ENCODE measurements at places on chromosomes 3 and 15. TPM values are rescaled to one million over a fixed set of nuclear protein-coding genes. Genes with fewer than 3 reads are reported as not detected.

The GRK7 gene
- not detected for total RNA-seq

The EAF2 gene
- total RNA-seq: 7.2 TPM

The SLC35G2 gene
- 19.5 TPM for total RNA-seq

The HTR3E gene
- not detected for total RNA-seq

The GOLGA8J gene
- not detected for total RNA-seq

The GPR149 gene
- total RNA-seq: not detected

- DNase-seq: no peak
Observed at GRCh38 chr3:120454076-120454689, 3.4 kb upstream of the FSTL1 start.

DNA sequence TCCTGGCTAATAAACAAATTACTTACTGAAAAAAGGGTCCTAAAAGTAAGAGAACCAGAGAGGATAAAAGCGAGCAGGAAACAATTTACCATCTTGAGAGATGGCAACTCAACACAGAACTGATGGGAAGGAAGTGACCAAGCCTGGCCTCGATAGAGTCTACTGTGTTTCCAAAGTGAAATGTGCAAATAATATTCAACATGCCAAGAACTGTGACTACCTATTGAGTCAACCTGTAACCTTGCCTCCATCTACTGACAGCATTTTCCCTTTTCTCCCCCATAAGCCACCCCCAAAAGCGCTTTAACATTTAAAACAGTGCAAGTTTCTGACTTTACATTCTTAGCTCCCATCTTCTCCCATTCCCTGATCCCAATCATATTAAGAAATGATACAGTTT, 75.4 kb upstream of the PSMD6 start:
- no peak for DNase-seq

- DNase-seq: no peak
Observed at GRCh38 chr3:177201700-177202397, 4.6 kb upstream of the TBL1XR1 start.

GRCh38 chr15:40441565-40442531, 1.1 kb downstream of the BAHD1 start:
- DNase-seq: no peak

DNA sequence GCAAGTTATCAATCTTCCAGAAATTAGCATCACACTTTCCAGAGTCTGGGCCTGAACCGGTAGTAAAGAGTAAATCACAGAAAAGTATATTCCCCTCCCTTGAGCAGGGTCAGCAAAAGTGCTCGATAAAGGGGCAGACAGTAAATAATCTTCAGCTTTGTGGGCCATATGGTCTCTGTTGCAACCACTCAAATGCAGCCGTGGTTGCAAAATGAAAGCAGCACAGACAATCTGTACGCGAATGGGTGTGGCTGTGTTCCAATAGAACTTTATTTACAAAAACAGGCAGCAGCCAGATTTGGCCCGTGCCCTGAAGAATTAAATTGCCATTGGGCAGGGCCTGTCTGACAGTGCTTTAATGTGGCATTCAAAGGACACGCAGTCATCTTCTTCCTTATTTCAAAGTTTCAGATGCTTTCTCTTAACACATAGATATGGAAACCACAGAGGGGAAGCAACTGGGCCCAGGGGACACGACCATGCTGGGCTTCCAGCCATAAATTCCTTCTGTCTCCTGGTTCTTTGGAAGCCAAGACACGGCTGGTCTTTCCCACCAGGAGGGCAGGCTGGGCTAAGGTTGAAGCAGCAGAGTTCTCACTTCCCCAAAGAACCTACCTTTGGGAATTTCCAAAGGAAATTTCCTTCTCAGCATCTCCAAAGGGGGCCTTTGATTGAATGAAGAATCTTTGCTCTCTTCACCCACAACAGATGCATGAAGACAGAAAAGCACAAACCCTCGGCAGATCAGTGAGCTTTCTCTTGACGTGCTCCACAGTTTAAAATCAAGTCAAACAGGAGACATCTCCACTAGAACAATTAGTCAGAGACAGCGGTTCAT, 489.8 kb upstream of the PROK2 start:
- no peak for DNase-seq

GRCh38 chr15:99437315-99438223, 128.2 kb upstream of the MEF2A start:
- DNase-seq: peak; percentile 83

- DNase-seq: peak; percentile 96
Observed at GRCh38 chr15:66702035-66702786, at the start of gene SMAD6. SMAD6 (plus strand) TSS chr15:66702236; CDS start chr15:66703259, 1,023 bp downstream.

DNA sequence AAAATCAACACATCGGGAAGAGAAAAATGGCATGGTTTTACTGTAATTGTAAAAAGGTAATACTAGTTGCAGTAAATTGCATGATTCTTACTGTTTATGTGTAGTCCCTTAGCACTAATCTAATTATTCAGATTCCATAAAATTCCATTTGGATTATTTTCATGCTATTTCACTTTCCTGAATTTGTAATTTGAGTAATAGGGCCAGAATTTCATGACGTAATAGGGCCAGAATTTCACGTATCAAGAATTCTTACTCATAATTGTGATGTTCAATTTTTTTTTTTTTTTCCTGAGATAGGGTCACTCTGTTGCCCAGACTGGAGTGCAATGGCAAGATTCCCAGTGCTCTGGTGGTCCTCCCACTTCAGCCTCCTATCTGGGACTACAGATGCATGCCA, 2.9 kb upstream of the U2SURP start:
- no peak for DNase-seq

DNA sequence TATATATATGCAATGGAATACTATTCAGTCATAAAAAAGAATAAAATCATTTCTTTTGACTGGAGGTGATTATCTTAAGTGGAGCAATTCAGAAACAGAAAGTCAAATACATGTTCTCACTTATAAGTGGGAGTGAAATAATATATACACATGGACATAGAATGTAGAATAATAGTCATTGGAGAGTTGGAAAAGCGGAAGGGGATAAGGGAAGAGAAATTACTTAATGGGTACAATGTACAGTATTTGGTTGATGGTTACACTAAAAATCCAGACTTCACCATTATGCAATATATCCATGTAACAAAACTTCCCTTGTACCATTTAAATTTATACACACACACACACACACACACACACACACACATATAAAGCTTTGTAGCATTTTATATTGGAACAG, 84.3 kb downstream of the RAP2B start:
- DNase-seq: no peak
